ENCODE measurements at places on chromosomes 16 and 17.

- no peak for DNase-seq
These were observed 630.8 kb upstream of the KIF2B start for GRCh38 chr17:53191878-53192277.

GRCh38 chr16:47880653-47881052, 275.1 kb downstream of the ABCC12 start:
- no peak for DNase-seq

DNA sequence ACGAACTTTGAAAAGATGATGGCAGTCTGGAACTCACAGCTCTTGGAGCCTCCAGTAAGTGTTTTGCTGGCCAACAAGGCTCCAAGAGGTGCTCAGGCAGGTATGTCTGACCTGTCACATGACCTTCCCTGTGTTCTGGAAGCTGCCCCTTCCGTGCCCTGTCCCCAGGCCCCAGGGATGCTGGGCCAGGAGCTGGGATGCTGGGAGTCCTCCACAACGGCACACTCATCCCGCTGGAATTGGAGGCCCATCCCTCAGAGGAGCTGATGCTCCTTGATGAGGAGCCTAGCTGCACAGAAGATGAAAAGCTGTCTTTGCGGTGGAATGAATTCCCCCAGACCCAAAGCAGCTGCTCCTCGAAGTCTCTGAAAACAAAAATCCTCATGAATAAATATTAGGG, 47.8 kb downstream of the HOXB1 start:
- no peak for DNase-seq

- no peak for DNase-seq
These were observed 15.7 kb upstream of the ATF7IP2 start for GRCh38 chr16:10370096-10370726.

- no peak for DNase-seq
These were observed 20.9 kb downstream of the FCSK start for GRCh38 chr16:70475054-70475871.

DNA sequence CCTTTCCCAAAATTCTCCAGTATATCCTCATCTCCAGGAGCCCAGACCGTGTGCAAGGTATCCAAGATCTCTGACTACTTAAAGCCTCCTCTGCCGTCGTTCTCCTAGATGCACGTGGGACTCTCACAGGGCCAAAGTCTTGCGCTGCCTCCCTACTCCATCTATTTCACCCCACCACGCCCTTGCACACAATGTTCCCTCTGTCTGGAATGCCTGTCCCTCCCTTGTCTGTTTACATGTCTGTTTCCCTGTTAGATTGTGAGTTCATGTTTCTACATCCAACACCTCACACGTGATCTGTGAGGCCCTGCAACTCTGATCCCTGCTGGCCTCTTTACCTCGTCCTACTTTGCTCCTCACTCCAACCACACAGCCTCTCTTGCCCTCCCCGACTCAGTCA, 4.9 kb upstream of the FZD2 start:
- no peak for DNase-seq

- DNase-seq = no peak
These were observed 16.5 kb upstream of the CLEC18C start for GRCh38 chr16:70157105-70157476.
